ENCODE measurements at places on chromosomes 5 and 9.

DNA sequence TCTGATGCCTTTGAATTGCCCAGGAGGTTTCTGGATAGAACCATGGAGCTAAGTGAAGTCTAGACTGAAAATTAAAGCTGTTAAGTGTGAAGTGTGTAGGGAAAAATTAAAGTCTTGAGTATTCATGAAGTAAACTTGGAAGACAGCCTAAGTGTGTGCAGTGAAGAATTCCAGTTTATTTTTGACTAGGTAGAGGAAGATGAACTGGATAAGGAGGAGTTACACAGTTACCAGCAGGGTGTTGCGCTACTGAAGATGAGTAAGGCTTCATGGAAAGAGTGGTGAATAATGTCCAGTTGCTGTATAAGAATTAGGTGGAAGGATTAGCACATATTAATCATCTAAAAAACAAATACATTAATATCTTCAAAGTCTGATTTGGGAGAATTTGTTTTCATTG is 5.7 kb upstream of the CHD1 start:
- DNase-seq, result no peak

- no peak for DNase-seq
Measured at GRCh38 chr5:94375801-94376200, 242.6 kb downstream of the KIAA0825 start.

DNA sequence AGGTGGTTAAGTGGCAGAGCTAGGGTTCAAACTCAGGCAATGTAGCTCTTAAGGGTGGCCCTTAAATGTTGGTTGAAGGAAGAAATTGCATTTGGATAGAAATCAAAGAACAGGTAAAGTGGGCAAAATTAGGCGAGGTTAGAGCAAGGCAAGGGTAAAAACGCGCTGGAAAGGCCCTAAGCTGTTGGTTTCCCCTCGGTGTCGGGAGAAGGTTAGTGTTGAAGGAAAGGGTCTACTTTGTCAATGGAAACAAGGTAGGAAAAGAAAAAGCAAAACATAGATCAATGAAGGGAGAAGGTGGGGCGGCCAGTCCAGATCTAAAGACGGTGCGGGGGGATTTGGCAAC is 431 bp downstream of the FASTKD3 start:
- no peak for DNase-seq

DNA sequence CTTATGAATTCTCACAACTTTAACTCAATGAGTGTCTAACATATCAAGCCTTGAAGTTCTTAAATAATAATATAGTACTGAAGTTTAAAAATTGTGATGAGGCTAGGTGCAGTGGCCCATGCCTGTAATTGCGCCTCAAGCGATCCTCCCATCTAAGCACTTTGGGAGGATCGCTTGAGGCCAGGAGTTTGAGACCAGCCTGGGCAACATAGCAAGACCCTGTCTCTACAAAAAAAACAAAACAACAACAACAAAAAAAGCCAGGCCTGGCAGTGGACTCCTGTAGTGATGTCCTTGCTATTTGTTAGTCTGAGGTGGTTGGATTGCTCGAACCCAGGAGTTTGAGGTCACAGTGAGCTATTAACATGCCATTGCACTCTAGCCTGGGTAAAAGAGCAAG is 98.4 kb downstream of the ADGRV1 start:
- no peak for DNase-seq

- no peak for DNase-seq
Measured at GRCh38 chr9:34387239-34387638, 10.5 kb upstream of the MYORG start.

DNA sequence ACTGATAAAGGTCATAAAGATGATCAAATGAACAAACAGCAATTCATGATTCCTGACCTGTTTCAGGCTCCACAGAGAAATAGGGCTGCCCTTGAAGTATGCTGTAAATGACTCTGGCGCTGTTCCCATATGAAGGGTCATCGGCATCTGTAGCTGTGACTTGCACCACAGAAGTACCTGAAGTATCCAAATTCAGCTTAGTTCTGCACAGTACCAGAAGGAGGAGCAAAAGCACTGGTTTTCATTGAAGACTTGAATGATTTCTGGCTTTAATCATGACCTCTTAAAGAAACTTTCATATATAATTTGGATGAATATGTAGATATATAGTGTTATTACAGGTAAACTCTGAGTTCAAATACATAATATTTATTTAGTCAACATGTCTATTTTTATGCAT is 109.1 kb downstream of the CDH10 start:
- no peak for DNase-seq

DNA sequence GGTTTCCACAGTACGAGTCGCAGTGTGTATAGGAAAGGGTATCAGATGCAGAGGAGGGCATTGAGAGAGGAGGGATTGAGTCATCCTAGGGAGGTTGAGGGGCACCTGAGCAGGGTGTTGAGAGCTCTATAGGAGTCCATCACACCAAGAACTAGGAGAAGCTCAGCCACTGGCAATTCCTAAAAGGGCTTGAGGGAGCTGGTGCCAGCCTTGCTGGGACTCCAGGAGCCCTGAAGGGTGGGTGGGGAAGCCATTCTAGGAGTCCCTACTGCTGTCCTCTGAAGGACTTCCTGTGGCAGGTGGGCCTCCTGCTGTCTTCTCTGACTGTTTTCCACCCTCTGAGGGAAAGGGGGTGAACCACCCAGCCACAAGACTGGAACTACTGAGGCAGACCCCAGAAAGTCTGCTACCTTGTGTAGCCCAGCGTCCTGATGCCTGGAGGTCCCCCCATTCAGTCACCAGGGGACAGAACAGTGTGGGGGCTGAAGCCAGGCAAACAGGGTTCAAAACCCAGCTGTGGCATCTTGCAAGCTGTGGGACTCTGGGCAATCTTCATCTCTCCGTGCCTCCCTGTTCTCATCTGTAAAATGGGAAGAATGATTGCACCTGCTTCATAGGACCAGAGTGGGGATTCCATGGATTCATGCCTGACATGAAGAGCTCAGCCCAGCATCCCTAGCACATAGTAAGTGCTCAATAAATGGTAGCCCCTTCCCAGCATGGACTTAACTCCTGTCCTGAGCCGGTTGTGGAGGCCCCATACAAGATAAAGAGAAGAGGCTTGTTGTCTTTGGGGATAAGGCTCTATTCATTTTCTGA is 149.5 kb downstream of the C9orf50 start:
- no peak for DNase-seq

GRCh38 chr5:24855485-24855884 is 210.7 kb upstream of the CDH10 start:
- DNase-seq, result no peak

GRCh38 chr9:92183449-92183848 is 68.2 kb upstream of the SPTLC1 start:
- DNase-seq, result no peak

- DNase-seq, result no peak
Measured at GRCh38 chr9:121067640-121068039, 7.1 kb upstream of the CNTRL start.

GRCh38 chr9:122374885-122375420 is 4.1 kb downstream of the PTGS1 start:
- DNase-seq, result no peak

- no peak for DNase-seq
Measured at GRCh38 chr5:135831851-135832555, 2.5 kb upstream of the SLC25A48 start.

DNA sequence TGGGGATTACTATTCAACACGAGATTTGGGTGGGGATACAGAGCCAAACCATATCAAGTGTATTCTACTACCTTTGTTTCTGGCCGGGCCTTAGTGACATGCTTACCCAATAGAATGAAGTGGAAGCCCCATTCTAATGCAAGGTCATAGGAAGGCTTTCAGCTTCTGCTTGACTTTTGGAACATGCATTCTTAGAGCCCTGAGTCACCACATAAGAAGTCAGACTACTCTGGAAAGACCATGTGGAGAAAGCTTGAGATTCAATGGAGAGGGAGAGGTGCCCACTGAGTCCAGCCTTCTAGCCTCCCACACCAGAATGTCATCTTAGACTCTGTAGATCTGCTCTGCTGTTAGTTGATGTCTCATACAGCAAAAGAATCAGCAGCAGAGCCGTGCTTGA is 155.7 kb upstream of the FBN2 start:
- no peak for DNase-seq

- DNase-seq, result no peak
Measured at GRCh38 chr9:80041821-80042220, 470.1 kb downstream of the TLE4 start.

- no peak for DNase-seq
Measured at GRCh38 chr5:148394587-148395019, 10.8 kb downstream of the FBXO38 start.

- DNase-seq, result no peak
Measured at GRCh38 chr5:6755519-6755918, 42.3 kb downstream of the TENT4A start.

GRCh38 chr9:132142924-132143323 is 18.9 kb upstream of the NTNG2 start:
- no peak for DNase-seq

DNA sequence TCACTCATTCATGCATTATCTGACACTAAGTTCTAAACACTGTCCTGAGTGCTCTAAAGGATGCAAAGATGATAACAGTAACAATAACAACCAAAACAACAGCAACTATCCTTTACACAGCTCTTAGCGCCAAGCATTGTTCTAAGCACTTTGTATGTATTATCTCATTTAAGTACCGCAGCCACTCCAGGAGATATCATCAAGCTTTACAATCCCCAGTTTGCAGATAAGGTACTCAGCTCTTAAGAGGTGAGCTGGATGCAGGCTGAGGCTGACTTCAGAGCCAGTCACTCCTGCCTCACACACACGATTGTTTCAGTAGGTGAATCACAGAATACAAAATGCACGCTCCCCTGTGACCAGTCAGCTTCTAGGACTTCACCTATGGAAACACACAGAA is 141.8 kb downstream of the PAX5 start:
- no peak for DNase-seq

- no peak for DNase-seq
Measured at GRCh38 chr5:58294598-58295305, 165.1 kb downstream of the PLK2 start.

DNA sequence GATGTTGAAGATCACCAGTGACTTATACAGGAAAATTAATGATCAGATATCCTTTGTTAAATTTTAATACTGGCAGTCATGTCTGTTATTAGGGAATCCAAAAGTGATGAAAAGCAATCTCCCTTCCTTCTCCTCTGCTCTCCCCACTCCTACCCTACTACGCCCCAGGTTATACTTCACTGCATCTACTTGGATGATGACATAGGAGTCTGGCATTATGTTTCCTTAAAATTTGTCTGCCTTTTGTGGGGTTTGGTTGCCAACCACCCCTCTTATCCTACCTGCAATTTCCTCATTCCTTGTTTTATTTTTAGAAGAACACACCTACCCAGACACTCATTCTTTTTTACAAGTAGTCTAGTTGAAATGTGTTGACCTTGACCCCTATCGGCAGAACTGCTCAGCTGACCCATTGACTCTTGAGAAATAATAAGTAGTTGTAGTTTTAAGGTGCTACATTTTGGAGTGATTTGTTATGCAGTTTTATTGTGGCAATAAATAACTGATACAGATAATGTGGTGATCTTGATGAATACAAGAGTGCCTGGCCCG is 5.1 kb upstream of the MOB3B start:
- no peak for DNase-seq

DNA sequence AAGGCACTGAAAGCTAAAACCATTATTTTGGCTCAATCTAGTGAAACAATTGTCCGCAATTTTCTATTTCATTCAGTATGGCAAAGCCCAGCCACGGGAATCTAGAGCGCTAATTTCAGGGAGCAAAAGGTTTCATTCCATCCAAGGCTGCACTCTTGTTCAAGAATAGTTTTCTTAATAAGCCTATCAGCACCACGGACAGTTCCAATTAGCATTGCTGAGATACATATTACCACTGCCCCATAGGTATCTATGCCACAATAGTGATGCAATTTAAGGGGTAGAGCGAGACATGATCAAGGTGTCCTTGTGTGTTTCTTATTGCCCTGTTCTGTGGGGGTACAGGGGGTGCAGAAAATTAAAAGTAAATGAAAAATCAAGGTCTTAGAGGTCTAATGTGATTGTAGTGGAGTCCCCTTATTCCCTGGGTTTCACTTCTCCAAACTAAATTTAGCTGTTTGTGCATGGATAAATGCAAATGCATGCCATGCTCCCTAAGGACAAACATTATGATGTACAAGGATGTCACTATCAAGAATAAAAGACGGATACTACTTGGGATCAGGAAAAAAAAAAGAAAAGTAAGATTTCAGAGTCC is 45.5 kb downstream of the SPOCK1 start:
- DNase-seq, result no peak

- DNase-seq, result no peak
Measured at GRCh38 chr5:76620166-76620565, 3.0 kb downstream of the F2RL2 start.

- no peak for DNase-seq
Measured at GRCh38 chr9:114088571-114089170, 10.4 kb downstream of the KIF12 start.

DNA sequence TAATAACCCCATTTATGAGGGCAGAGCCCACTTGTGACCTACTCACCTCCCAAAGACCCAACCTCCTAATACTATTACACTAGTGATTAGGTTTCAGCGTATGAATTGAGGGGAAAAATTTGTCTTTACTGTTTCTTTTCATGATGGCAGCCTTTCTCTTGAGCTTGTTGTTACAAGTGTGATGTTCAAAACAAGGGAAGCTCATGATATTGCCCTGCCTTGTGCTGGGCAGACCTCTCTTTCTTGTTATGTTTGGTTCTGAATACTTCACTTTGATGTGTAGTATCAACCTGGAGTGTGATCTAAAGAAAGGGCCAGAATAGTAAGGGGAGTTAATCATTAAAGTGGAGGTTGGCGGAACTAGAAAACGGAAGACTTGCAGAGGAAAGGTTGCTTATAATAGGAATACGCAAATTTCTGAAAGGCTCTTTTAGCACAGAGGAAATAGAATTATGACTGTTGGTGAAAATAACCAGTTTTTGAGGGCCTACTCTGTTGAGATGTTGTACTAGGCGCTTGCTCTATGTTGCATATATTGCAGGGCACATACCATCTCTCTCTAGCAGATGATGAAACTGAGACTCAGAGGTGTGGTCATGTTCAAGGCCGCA is 68.2 kb downstream of the MELK start:
- DNase-seq, result no peak

GRCh38 chr9:71795097-71795813 is 26.9 kb upstream of the CEMIP2 start:
- no peak for DNase-seq

- DNase-seq, result no peak
Measured at GRCh38 chr5:117590944-117591343, 1016.3 kb upstream of the SEMA6A start.

GRCh38 chr9:121618504-121618903 is 32.9 kb upstream of the DAB2IP start:
- no peak for DNase-seq

DNA sequence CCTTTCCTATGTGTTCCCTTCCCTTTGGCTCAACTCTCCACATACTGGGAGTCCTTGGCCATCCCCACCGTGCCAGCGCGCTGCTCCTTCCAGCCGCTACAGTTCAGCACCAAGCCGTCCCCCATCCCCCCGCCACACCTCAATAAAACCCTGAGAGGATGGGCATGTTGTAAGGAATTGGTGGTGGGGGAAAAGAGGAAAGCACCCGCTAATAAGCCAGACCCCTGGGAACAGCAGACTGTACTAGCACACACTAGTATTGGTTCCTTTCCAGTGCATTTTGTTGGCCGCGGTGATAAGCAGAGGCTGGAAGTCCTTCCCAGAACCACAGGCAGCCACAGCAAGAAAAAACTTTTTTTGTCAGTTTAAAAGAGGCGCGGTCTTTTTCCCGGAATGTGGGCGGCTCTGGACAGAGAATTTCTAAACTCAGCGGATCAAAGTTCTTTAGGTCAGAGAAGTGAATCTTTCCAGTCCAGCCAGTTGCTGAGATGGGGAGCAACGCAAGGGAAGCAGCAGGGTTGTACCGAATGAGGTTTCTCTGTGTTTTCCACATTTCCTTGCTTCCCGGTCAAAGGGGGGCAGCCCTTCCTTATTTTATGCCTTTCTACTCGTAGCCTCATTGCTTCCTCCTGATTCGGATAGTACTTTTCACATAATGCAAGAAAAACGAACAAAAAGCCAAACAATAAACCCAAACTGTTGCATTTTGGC is 2.1 kb downstream of the CHSY3 start:
- DNase-seq, result no peak
